Parietal lobe (tissue), 2 donors: ENCODE measurements at places on chromosomes 5 and 9. TPM values are rescaled to one million over a fixed set of nuclear protein-coding genes. Genes with fewer than 3 reads are reported as not detected.

Gene ARID3C
- total RNA-seq = 0.63 TPM

Gene IGFBPL1
- total RNA-seq = 90.5 TPM

Gene PTGES
- 2.5 TPM for total RNA-seq

Gene OBP2A
- not detected for total RNA-seq

Gene ENC1
- total RNA-seq = 2,270 TPM

Gene PSD2
- 22.8 TPM for total RNA-seq

Gene LCN9
- total RNA-seq = not detected

Gene NUP214
- total RNA-seq = 46.0 TPM

Gene SLC1A3
- total RNA-seq = 231 TPM

Gene MSMP
- total RNA-seq = not detected

Gene KLF4
- total RNA-seq = 2.2 TPM

Gene ARHGEF37
- 1.3 TPM for total RNA-seq

Gene DRD1
- 3.4 TPM for total RNA-seq

Gene TMC1
- 0.94 TPM for total RNA-seq

Gene PAXX
- total RNA-seq = 14.7 TPM

Gene PLEKHG4B
- 9.1 TPM for total RNA-seq

Gene STK32A
- 7.8 TPM for total RNA-seq

Gene WNK2
- total RNA-seq = 86.1 TPM

Gene RNF38
- 76.1 TPM for total RNA-seq

Gene SHISAL2B
- total RNA-seq = not detected

Gene CCL27
- total RNA-seq = not detected

Gene SOWAHA
- total RNA-seq = 3.1 TPM

Gene GMCL2
- total RNA-seq = not detected

Gene GDF9
- total RNA-seq = 0.94 TPM

Gene ESM1
- not detected for total RNA-seq

Gene TNFSF15
- under 0.01 TPM for total RNA-seq

Gene CCDC180
- total RNA-seq = 34.1 TPM

Gene LECT2
- total RNA-seq = not detected

Gene POU5F2
- total RNA-seq = 17.2 TPM

Gene IL7R
- total RNA-seq = 0.63 TPM

Gene PCDHB2
- 20.3 TPM for total RNA-seq

Gene CNTNAP3
- 84.8 TPM for total RNA-seq

Gene PCAT7
- total RNA-seq = not detected

Gene IRX1
- total RNA-seq = not detected

Gene GPRIN1
- total RNA-seq = 113 TPM

Gene KCTD16
- total RNA-seq = 28.5 TPM

Gene DMRT3
- not detected for total RNA-seq

Gene GPR150
- not detected for total RNA-seq

Gene CHSY3
- 26.6 TPM for total RNA-seq

Gene C5orf46
- total RNA-seq = not detected

Gene MEGF10
- 28.2 TPM for total RNA-seq

Gene KLHL3
- total RNA-seq = 24.7 TPM

Gene SAPCD2
- 2.5 TPM for total RNA-seq
